MG63 (cell line): ENCODE measurements at places on chromosomes 3 and 15. TPM values are rescaled to one million over a fixed set of nuclear protein-coding genes. Genes with fewer than 3 reads are reported as not detected.

GRCh38 chr15:48858401-48858800 lies 19.5 kb upstream of the EID1 start:
- peak; percentile 62 for DNase-seq

The CCNB2 gene
- total RNA-seq = 89.4 and 94.5 TPM in 2 replicates

DNA sequence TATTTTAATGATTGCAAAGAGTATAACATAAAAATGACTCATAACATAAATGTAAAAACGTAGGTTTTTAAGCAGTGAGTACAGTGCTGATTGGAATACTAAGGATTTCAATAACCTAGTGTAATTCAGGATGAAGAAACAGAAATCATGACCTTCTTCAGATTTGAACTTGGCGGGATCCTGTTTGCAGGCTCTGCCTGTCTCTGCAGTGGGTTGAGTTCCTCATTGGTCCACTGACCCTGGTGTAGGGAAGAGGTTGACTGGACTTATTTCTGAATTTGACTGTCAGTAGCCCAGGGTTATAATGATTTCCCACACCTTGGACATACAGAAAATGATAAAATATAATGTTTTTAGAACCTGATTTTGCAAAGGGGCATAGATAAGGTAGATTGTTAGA lies 171.7 kb downstream of the FNDC3B start:
- DNase-seq = no peak

The KCNMB2 gene
- total RNA-seq = 0.52 TPM in 1 of 2 replicates, not detected in the other

- no peak for DNase-seq
These were observed 8.8 kb upstream of the CMC1 start for GRCh38 chr3:28232659-28233058.

DNA sequence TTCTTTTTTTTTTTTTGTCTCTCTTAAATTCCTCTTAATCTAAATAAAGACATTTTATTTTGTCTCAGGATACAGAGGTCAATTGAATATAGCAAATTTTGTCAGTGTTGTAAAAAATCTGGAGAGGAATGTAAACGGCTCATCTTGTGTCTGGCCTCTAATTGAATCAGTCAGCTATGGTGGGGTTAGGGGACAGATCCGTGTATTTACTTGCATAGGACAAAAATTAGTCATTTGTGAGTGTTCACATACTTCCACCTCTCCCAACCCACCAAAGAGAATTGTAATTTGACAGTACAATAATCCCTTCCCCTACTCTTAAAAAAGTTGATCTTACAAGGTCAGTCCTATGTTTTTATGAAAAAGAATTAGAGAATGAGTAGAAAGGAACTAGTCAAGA lies 18.3 kb downstream of the PPARG start:
- DNase-seq = no peak

DNA sequence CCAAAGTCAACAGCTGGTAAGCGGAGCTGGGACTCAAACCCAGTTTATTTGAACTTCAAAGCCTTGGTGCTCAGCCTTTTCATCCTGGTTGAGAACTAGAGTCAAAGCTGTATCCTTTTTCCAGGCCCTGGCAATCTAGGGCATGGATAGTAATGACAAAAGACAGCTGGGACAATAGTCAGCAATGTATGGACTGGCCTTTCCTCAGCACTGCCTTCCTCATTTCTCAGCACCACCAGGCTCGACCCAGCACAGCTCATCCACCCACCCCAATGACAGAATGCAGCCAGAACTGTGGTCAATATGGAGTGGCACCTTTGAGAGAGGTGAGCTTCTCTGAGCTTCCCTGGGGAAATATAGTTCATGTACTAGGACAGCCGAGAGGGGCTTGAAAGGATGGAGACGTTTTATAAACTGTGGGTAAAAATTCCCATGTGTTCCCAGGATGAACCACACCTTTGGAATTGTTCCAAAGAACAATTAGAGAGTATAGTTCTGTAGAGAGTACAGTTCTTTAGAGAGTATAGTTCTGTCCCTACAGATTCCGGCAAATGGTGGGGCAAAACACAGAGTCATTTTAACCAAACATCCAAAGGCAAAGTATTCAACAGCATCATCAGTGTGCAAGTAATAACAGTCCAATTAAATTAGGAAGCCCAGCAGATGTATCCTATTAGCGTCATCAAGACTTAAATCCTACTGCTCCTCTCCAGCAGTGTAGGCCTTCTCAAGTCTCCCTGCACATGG lies 30.2 kb upstream of the IREB2 start:
- DNase-seq = no peak

The DNAH12 gene
- not detected in 2 replicates for total RNA-seq

DNA sequence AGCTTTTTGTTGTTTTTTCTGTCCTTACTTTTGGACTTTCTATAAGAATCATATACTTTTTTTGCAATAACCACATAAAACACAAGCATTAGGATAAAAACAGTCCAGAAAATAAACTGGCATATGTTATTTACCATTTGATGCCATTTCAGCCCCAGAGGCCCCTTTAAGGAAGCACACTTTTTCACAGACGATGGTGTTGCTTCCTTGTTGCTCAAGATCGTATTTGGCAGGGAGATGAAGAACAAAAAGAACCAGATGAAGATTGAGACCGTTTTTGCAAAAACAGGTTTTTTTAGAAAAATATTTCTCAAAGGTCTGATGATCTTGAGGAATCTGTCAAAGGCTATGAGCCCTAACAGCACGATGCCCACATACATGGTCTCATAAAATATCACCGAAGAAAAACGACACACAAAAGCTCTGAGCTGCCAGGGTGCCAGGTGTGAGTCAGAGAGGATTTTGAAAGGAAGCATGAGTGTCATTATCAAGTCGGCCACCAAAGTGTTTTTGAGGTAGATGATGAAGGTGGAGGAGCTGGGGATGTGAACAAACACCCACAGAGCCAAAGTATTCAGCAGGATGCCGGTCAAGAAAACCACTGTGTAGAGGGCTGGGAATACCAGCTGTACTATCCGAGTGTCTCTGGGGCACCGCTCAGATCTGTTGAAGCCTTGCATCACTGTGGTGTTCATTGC lies 902 bp downstream of the P2RY13 start:
- DNase-seq = no peak

DNA sequence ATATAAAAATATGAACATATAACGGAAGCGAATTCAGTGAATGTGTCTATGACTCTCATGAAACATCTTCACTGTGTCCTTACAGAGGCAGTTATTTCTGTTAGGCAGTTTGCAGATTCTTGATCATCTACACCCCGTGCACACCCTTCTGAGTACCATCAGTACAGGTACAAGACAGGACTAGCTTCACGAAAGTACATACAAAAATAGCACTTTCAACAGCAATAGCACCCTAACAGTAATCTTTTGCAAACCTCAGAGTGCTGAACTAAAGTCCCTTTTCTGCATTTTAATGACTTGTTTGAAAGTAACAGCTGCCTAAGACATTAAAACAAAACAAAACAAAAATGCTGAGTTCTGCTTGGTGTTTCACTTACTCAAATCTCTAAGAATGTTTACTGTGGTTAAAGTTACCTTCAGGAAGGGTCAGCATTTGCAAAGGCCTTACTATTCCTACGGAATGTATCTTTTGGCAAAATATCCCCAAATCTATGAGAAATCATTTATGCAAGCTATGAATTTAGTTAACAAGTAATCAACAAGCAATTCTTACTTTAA lies 104.1 kb downstream of the CNTN3 start:
- no peak for DNase-seq

DNA sequence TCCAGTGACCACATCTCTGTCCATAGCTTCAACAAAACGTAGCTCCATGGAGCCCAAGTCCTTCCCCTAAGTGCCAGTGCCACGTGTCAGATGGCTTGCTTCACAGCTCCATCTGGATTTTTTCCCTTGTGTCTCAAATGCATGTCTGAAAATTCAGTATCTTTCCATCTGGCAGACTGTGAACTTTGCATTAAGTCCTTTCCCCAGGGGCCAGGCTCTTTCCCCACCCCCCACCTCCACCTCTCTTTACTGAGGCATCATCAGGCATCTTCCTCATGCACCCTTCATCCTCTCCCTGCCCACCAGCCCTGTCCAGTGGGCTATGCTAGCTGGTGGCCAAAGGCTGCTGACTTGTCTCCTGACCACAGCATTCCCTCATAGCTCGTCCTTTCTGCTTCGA lies 53.7 kb downstream of the PDIA5 start:
- DNase-seq = no peak

DNA sequence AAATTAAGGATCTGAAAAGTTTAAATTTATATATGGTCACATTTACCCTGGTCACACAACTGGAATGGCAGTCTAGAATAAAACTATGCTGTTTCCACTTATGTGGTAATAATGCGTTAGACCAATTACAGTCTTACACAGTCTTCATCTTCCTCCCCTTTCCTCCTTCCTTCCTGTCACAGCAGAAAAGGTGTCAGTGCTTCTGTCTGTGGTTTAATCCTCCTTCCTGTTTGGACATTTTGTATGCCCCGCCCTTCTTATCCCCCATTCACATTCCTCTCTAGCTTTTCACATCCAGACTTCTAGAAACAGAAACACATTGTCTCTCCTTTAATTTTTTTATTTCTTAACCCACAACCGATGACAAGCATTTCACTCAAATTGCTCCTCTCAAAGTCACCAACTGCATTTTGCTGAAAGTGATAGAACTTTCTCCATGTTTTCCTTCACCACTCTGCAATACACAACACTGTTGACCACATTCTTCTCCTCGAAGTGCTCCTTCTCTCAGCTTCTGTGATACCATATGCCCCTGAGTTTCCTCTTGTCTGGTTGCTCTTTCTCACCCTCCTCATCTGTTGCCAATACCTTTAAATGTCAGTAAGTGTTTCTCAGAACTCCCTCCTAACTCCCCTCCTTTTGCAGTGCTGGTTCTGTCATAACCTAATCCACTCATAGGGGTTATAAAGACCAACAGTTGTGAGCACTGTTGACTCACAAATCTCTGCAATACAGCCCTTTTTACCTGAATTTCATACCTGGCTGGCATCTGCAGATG lies 271.6 kb downstream of the UBE2E2 start:
- DNase-seq = no peak

The KLHL40 gene
- not detected in 2 replicates for total RNA-seq

GRCh38 chr15:31270767-31271166 lies 55.9 kb upstream of the KLF13 start:
- no peak for DNase-seq

The FAM107A gene
- total RNA-seq = 40.7 and 47.1 TPM in 2 replicates

The FBXW12 gene
- total RNA-seq = not detected in 2 replicates

The GPR15 gene
- total RNA-seq = not detected in 2 replicates

- no peak for DNase-seq
These were observed 110.9 kb downstream of the FRMD5 start for GRCh38 chr15:44084171-44084570.

GRCh38 chr3:132342183-132342582 lies 25.0 kb downstream of the ACP3 start:
- DNase-seq = no peak

GRCh38 chr15:79133309-79133708 lies 42.7 kb upstream of the RASGRF1 start:
- no peak for DNase-seq

DNA sequence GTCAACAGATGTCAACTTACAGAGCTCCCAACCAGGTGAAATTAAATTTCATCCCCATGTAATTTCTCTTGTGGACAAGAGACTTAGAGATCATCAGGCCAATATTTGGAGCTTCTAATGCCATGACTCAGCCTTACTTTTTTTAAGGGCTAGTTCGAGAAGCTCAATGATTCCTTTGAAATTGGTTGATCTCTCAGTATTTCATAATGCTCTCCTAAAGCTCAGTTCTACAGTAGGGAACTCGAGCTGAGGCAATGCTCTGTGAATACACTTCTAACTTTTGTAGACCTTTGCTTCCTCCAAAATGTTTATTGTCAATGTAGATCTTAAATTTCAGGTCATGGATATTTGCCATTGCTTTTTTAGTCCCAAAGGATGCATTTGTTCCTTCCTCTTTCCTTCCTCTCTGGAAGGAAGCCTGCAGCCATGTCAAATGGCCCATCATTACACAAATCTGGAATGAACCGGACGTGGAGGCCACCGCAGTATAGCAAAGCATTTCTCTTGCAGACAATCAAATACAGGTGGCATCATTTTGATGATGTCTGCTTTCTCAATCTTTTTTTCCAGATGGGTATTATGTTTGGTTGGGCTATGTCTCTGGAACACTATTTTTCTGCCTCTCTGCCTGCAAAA lies 28.3 kb downstream of the STARD5 start:
- no peak for DNase-seq

DNA sequence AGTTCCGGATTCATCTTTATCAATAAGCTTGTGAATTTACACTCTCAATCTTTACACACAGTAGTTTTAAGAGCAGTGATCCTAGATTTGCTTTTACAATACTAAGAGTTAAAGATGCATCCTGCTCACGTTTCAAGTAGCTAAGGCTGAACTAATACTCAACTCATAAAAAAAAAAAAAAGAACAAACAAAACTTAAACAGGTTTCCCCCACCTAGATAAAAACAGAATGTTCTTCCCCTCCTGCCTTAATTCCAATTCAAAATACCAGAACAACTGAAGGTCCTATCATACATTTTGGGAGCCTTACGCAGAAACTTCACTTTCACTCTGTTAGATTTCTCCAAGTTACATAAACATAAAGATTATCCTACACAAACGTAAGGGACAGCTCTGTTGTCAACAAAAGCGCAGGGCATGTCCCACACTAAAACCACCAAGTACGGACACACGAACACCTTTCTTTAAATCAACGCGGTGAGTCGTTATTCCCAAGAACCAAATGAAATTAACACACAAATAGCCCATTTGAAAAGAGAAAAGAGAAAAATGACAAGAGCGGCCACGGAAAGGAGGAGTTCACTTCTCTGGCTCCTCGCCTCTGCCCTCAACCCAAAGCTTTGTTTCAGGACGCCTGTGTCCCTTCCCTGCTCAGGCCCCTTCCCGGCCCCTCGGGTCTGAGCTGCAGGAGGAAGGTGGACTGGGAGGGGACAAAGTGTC lies 941 bp downstream of the CBLB start:
- DNase-seq = no peak

The CYP1A2 gene
- 0.23 TPM in 1 of 2 replicates, not detected in the other for total RNA-seq

GRCh38 chr3:32216172-32216783 lies 22.2 kb upstream of the CMTM8 start:
- DNase-seq = no peak

- no peak for DNase-seq
These were observed 18.6 kb downstream of the SPCS1 start for GRCh38 chr3:52724511-52724910.

The PARL gene
- 55.7 and 75.9 TPM in 2 replicates for total RNA-seq

- DNase-seq = no peak
These were observed 200.6 kb downstream of the BCHE start for GRCh38 chr3:165636684-165637015.

The SPTSSB gene
- total RNA-seq = not detected in 2 replicates

The PATL2 gene
- total RNA-seq = not detected in 2 replicates
